ENCODE measurements at places on chromosomes 12 and 14.

DNA sequence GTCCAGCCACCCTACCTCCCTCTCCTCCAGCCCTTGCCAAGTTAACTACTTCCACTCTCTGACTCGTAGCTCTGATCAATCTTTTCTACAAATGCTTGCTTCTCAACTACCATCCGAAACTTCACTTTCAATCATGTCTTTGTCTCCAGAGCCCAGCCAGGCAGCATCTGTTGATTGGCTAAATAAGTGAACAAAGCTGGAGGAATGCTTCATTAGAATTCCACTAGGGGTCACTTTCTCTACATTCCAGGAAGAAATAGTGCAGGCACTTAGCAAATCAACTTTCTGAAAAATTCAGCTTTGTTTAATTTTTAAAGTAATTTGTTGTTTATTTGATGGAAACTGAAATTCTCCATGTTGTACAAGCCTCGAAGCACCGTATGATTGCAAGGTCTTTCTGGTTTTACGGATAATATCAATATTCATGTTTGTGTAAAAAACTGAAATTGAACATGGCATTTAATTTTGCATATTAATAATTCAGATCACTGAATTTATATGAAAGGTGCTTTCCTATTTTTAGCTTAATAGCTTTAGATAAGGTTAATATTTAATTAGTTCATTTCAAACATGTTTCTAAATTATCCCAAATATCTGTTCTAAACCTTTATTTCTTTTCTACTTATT is 32.4 kb upstream of the HELB start:
- DNase-seq: peak; percentile 22

GRCh38 chr14:64556526-64556925 is 6.8 kb downstream of the PPP1R36 start:
- DNase-seq: no peak

DNA sequence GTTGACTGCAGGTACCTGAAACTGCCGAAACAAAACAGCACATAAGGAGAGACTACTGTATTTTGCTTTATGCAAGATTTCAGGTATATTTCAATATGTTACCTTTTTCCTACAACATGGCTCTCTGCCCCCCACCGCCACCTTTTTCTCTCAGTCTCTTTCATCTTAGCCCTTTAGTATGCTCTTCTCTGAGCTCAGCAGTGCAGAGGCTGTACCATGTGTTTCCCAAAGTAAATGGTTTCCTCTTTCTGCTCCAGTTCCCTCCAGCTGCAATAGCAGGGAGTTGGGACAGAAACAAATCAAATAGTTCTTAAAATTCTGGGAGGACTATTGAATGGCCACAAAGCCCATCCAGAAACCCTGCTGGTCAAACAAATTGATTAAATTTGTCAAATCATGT is 4.3 kb downstream of the AMN1 start:
- no peak for DNase-seq

DNA sequence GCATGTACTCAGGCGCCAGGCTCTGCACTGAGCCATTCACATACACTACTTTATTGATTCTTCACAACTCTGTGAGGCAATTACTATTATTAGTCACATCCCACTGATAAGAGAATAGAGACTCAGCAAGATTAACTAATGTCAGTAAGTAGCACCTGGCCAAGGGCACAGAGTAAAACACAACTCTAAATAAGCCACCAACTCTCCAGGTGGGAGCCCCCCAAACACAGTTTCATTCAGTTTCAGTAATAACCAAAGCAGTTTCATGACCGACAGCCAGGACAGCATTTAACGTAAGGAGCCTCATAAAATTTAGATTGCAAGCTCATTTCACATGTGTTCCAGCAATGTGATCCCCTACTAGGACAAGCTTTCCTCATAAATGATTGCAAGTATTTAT is 323.1 kb upstream of the CCDC196 start:
- no peak for DNase-seq

- DNase-seq: no peak
Measured at GRCh38 chr14:92328664-92329255, 5.8 kb downstream of the SLC24A4 start.

- no peak for DNase-seq
Measured at GRCh38 chr14:90450151-90450550, 53.3 kb downstream of the CALM1 start.

GRCh38 chr12:58388261-58388660 is 446.9 kb downstream of the ATP23 start:
- no peak for DNase-seq

GRCh38 chr12:105835580-105836241 is 303.0 kb downstream of the NUAK1 start:
- no peak for DNase-seq

- no peak for DNase-seq
Measured at GRCh38 chr14:97290977-97291376, 493.8 kb downstream of the VRK1 start.

DNA sequence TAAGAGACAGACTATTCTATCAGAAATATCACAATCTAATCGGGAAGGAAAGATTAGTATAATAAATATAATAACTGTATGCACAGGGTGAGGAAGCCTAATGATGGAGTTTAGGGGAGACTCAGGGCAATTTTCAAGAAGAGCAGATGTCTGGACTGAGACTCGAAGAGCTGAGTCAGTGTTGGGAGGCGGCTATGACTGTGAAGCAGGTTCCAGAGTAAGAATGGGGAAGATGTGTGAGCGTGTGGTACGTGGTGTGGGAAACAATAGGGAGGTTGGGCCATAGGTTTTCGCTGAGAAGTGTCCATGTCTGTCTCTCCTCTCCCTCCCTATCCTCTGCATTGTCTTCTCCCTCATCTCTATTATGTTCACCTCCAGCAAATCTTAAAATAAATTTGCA is 85.6 kb downstream of the LMO3 start:
- no peak for DNase-seq

DNA sequence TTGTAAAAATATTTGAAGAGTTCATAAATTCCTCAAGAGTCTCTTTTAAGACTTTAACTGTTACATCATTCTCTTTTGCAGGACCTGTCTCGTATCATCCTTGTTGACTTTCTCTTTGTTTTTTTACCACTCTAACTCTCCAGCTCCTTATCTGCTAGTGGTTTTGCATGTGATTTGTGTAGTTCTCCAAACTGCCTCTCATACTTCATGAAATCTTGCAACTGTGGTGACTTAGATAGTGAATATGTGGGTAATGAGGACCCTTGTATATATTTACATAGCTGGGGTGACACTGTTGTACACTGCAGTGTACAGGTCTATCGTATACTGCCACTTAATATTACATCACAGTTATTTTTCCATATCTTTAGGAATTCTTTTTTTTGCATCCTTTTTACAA is 40.2 kb upstream of the EMP1 start:
- no peak for DNase-seq

GRCh38 chr14:74324931-74325361 is 22.2 kb upstream of the ABCD4 start:
- peak; percentile 55 for DNase-seq

- DNase-seq: peak; percentile 6
Measured at GRCh38 chr14:106417224-106418049, 891.1 kb downstream of the TMEM121 start.

- no peak for DNase-seq
Measured at GRCh38 chr14:46464341-46464740, 187.2 kb downstream of the RPL10L start.

DNA sequence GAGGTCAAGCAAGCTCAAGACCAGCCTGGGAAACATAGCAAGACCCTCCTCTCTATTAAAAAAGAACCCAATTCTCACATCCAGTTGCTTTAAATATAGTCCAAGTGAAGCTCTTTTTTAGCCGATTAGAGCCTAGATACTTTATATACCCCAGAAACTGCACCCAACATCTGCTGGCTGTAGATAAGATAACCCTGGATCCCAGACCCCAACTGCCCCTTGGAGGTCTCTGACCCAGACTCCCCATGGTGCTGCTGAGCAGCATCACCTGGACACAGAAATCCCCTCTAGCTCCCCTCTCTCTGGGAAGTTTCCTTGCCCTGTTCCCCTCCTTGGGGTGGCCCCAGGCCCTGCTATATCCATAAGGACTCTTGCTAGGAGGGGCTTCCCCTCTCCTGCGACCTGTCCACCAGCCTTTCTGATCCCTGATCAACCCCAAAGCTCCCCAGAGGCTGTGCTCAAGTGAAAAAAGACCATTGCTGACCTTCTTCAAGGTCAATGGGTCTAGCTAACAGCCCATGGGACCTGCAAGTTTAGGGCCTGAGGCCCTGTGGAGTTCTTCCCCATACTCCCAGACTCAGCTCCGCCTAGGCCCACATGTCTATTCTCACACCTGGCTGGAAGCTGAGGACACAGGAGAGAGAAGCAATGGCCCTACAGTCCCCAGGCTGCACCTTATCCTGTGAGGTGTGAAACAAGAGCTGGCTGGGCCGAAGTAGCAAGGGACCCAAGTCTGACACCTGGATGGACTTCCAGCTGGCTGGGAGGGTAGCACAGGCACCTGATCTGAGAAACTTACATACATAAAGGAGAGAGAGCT is 56.2 kb downstream of the ARL6IP4 start:
- no peak for DNase-seq

- no peak for DNase-seq
Measured at GRCh38 chr14:51869411-51870100, 9.1 kb downstream of the GNG2 start.

- no peak for DNase-seq
Measured at GRCh38 chr12:43407816-43408645, 144.0 kb downstream of the ADAMTS20 start.

GRCh38 chr14:71187633-71188356 is 280.5 kb downstream of the PCNX1 start:
- no peak for DNase-seq

DNA sequence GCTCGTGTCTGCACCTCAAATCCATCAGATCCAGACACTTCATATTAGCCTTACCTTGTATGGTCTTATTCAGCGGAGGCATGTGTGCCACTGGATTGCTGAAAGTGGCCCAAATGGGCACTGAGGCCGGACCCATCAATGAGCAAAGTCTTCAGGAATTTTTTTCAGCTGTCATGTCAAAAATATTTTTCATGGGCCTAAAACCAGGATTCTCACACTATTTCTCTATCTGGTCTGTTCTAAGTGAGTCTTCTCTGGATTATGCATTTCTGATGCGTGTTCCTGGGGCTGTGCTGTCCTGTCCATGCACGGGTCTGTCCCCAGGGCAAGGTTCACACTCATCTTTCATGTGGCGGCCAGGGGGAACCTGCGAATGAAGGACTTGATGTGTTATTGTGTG is 94.6 kb downstream of the KCNA5 start:
- DNase-seq: no peak

- peak; percentile 41 for DNase-seq
Measured at GRCh38 chr14:61537563-61538463, 157.5 kb upstream of the HIF1A start.

DNA sequence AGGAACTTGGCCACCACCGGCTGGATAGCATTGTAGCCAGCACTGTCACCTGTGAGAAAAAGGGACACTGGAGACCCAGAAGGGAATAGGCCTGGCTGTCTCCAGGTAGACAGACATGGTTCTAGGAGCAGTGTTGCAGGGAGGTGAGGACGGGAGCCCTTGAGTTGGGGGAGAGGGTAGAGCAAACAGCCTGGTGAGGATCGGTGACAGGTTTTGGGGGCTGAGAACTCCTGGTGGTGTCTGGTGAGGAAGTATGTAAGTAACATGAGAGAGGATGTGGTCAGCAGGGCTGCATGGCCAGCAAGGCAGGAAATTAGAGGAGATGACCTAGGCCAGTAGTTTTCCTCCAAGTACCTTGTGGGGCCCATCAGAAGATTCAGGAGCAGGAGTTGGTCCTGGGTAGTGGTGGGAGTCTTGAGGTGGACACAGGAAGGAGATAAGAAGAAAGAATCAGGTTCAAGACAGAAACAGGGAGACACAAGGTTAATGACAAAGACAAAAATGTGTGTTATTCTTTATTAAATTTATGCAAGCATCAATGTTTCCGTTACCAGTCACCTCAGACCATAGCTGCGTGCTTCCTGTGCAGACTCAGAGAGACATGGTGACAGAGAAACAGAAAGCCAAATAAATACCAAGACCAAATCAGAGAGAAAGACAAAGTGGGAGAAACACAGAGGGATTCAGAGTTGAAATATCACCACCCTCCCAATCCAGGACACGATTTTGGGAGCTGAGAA is at the start of gene ARHGAP9:
TSS of gene ARHGAP9 (minus strand) at position 491 of the 740 bp plus-strand sequence. CDS start at position 31, 460 bp downstream.
- DNase-seq: no peak

DNA sequence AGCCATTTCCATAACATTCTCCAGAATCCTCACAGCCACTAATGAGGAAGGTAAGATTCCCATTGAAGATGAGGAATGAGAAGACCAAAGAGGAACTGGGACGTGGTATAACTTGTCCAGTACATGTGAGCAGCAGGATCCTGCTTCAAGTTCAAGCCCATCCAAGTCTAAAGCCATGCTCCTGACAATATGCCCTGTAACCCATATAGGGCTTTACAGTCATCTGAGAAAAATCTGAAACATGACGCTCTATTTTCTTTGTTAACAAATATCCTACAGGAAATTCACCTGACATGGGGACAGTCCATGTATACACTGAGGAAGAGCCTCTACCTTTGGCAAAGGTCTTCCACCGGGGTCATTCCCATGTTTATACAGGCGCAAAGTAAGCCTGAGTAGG is 3.1 kb upstream of the ACTR6 start:
- no peak for DNase-seq

DNA sequence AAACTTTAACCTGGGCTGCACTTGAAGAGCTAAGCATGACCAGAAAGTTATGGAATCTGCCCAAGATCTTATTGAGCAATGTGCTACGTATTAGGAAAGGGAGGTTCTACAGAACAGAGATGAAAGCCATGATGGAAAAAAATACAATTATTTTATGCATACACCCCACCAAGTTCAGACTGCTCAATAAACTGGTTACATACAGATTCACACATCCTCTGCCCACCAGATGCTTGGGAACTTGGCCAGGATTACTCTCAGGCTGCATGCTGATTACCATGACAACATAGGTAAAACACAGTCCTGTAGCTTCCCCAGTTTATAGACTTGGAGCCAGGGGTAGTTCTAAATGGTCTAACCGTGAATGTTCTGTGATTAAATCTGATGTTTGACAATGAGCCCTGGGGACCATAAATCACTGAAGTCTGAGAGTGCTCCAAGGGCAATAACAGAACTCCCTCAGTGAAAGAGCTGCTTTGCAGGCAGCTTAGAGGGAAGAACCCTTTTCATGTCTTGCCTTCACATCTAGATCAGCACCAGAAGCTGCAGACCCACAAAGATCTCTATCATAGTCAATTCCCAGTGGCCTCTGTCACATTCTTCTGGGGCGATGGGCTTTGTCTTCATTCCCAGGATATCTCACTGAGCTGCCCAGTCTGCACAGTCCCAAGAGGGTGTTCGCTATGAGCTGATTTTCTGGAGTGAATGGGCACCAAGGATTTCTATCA is 232.2 kb downstream of the EMP1 start:
- no peak for DNase-seq

DNA sequence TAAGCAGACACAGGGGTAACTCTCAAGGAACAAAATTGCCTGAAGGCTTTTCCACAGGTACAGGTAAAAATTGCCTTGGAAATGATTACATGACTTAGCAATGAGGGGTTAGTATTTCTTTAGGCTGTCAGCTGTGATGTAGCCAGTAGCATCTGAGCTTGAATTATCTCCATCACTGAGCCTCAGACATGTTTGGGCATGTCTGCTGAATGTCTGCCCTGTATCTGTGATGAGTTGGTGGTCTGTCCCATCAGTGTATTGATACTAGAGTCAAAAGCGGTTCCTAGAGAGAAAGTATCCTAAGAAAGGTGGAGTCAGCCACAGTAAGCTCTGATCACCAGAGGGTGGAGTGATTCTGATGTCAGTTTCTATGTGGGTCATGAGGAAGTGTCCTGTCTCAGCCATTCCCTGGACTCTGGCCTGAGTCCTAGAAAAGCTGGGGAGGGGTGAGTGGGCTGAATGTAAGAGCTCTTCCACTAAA is 16.3 kb downstream of the AKAP6 start:
- DNase-seq: no peak

Data from HuH-7.5 (cell line).